NCI-H2029 (cell line): ENCODE measurements at places on chromosomes 5 and 9.

DNA sequence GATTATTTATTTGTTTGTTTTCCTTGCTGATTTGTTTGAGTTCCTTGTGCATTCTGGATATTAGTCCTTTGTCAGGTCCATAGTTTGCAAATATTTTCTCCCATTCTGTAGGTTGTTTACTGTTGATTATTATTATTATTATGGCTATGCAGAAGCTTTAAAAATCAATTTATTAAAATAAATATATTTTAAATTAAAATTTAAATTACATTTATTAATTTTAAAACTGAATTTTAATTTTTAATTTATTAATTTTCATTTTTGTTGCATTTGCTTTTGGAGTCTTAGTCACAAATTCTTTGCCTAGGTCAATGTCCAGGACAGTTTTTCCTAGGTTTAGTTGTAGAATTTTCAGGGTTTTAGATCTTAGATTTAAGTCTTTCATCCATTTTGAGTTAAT is 50.9 kb downstream of the SVEP1 start:
- no peak for DNase-seq

GRCh38 chr9:7443541-7443940 is 356.0 kb downstream of the DMAC1 start:
- no peak for DNase-seq

DNA sequence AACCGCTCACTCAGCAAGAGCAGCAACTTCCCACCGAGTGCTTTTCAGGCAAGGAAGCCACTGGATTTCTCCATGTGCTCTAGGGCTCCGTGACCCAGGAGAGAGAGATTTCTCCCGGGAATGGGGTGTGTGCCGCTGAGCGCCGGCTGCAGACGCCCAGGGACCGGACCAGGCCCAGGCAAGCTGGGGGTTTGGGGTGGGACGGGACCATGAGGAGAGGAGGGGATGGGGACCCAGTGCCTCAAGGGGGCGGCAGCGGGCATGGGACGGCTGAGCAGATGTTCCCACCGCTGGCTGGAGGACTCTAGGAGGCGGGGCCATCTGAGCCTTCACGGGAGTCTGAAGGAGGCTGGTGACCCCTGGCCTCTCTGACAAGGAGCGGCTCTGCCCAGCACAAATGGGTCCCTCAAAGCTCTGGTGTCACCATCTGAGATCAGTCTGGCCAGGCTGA is 8.5 kb downstream of the LCN9 start:
- no peak for DNase-seq

GRCh38 chr9:127805620-127806019 is 2.9 kb downstream of the FPGS start:
- no peak for DNase-seq

DNA sequence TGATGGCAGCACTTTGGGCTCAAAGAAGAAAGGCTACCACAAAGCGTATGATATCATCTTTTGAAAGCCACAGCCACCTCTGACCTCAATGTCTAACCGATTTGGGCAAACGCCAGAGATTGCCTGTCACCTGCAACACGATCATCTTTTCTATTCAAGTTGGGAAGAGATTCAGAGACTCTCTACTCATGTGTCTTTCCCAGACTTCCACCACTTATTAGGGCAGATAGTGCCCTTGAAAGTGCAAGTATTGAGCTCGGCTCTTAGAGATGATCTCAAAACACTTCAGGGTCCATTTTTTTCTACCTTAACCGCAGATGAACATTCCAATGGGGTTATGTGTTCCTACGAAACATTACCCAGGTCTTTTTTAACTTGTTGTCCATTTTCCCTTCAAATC is 213.7 kb downstream of the DRD1 start:
- DNase-seq = no peak

DNA sequence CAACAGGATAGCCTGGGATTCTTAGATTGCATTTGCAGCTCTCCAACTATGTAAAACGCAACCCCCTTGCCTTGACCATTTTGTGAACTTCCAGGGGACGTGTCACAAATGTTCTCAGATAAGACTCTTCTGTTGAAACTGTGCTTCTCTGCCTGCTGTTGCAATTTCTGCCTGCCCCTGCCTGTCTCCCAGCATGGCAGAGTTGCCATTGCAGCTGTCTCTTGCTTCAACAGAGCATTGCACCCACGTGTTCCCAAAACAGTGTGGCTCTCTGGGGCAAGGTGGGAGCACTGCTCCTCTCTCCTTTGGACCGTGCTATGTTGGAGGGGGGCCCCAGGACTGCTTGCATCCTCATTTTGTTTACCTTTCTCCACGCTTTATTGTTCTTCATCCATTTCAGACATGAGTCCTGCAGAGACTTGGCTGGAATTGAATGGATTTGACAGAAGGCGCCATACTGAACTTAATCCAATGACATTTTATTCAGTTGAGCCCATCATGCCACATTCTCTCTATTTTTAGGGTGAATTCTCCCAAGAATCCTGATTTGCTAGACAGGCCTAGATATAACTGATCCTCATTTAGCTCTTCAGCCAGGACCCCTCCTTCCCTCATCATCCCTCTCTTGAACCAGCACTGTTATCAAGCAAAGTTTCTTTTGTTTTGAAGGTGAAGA is 90.7 kb downstream of the MAT2B start:
- no peak for DNase-seq

- no peak for DNase-seq
These were observed 54.2 kb upstream of the NCS1 start for GRCh38 chr9:130117816-130118632.

GRCh38 chr5:148397968-148398595 is 14.3 kb downstream of the FBXO38 start:
- peak; percentile 76 for DNase-seq

DNA sequence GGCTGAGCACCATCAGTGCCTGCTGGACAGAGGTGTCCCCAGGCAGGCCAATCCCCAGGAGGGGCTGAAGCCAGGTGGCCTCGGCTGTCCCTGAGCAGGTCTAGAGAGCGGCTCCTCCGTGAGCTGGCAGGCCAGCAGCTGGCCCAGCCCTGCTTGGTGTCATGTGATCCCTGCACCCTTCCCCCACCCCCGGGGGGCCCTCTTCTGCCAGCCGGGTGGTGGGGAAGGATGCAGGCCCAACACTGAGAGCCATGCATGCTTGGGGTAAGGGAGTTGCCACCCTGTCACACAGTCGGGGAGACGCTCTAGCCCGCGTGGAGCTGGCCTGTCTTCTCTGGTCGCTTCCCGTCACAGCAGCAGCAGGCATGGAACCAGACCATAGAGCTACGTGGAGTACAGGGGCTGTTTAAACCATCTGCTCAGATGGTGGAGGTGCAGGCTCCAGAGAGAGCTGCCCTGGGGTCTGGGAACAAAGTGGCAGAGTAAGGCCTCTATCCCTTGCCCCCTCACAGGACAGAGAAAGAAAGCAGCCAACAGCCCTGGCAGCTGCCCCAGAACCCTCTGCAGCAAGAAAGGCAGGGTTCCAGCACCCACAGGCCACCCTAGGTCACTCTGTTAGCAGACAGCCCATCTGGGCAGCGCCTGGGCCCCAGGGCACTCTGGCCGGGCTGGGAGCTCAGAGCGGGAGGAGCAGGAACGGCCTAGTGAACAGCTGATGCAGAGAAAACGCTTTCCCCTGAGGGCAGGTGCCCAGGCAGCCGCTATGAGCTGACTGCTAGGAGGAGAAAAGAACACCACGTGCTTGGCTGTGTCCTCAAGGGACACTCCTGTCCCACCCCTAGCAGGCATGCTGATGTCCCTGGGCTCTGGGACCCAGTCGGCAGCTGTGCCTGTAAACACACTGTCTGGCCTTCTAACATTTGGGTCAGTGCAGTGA is 6.8 kb downstream of the RALGDS start:
- peak; percentile 41 for DNase-seq

- peak; percentile 69 for DNase-seq
These were observed 54.4 kb upstream of the PPARGC1B start for GRCh38 chr5:149675610-149676201.

DNA sequence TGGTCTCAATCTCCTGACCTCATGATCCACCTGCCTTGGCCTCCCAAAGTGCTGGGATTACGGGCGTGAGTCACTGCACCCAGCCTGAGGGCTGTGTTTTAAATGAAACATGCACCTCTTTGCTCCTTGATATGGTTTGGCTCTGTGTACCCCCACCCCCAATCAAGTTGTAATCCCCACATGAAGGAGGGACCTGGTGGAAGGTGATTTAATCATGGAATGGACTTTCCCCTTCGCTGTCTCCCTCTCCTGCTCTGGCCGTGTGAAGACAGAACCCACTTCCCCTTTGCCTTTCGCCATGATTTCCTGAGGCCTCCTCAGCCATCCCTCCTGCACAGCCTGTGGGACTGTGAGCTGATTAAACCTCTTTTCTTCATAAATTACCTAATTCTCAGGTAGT is 12.5 kb upstream of the NOTCH1 start:
- no peak for DNase-seq

GRCh38 chr9:136840140-136840876 is 2.0 kb upstream of the AJM1 start:
- DNase-seq = no peak

- no peak for DNase-seq
These were observed 4.3 kb downstream of the RAI14 start for GRCh38 chr5:34660444-34660843.

GRCh38 chr9:113184539-113184938 is 33.7 kb downstream of the SLC31A2 start:
- DNase-seq = no peak
